SHP77 (cell line): ENCODE measurements at places on chromosomes 16 and 17.

DNA sequence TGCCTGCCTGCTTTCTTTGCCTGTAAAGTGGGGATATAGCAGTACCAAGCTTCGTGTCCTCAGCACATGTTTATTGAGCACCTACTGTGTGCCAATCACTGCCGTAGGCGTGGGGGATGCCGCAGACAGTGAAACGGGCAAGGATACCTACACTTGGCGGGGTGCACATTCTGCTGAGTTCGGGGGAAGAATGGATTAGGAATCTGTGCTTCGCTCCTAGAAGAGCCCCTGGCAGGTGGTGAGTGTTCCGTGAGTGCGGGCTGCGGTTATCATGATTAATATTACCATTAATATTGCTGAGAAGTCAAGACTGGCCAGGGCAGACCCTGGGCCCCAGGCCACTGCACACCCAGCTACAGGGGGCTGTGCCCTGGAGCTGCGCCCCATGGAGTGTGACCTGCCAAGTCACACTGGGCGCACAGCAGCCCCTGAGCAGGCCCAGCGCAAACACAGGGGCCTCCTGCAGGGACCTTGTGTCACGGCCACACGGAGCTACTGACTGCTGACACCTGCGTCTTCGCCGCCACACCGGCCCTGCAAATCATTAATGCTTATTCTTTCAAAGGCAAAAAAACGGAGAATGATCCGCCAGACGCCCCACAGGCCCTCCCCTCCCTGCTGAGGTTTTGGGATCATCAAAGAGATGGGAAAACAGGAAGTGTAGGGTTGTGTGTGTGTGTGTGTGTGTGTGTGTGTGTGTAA, 213.4 kb upstream of the GSE1 start:
- no peak for DNase-seq

DNA sequence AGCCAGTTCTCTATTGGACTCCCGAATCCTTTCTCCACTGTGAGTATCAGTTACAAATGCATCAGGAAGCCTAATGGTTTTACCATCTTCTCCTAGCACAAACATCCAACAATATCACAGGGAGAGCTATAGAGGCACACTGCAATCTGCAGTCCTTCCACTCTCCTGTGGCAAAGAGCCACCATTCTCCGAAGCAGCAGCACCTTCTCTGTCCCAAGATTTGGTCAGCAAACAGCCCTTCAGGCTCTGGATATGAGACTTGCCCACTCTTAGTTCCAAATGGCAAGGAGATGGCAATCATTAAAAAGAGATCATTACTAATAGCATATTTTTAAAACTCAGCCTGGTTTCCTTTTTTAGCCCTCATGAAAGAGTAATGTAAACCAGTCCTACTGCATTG, 223.4 kb downstream of the HS3ST3A1 start:
- no peak for DNase-seq

DNA sequence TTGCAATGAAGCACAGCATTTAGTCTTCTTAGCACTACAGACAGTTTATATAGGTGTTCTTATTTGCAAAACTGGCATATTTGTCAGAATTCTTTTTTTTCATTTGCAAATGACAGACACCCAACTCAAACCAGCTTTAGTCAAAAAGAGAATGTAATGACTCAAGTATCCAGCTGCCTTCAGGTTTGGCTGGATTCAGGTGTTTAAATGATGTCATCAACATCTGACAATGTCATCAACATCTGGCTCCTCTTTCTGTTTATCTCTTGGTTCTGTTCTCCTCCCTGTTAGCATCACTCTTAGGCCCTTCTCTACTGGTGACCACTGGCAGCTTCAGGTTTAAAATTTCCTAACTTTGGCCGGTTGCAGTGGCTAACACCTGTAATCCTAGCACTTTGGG, 18.9 kb downstream of the TMC5 start:
- DNase-seq = no peak

GRCh38 chr16:31010585-31011325, at the start of gene STX1B:
Gene STX1B (minus strand): TSS chr16:31010638. CDS start chr16:31010396, 242 bp downstream.
- DNase-seq = peak; percentile 74

GRCh38 chr17:64736804-64737492, 74.8 kb upstream of the SMURF2 start:
- peak; percentile 1 for DNase-seq

DNA sequence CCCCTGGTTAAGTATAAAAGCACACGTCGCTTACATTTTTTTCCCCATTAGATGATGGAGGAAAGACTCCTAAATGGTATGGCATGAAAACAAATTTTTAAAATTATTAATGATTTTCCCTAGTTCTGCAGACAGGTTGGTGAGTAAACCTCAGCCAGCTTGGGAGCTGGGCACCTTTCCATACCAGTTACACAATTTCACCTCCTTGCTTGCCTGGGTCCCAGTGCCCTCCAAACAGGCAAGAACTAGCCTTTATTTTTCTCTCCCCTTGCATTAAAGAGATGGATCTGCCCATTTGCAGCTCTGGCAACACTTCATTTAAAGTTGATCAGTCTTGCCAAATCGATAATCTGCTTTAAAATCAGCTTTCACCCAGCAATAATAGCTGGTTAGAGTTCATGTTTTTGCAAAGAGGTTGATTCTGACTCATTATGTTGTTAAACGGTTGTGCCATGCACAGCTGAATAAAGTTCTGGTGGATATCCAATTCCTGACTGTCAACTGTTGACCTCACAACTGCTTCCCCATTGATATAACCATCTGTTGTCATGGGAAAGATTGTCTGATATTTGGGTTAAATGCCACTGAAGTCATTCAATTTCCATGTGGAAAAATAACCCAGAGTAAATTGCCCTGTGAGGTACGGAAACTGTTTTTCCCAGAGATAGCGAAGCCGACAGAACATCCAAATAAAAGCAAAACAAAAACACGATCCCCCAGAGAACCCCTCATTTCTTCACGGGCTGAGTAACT, 1.3 kb downstream of the C17orf58 start:
- no peak for DNase-seq

DNA sequence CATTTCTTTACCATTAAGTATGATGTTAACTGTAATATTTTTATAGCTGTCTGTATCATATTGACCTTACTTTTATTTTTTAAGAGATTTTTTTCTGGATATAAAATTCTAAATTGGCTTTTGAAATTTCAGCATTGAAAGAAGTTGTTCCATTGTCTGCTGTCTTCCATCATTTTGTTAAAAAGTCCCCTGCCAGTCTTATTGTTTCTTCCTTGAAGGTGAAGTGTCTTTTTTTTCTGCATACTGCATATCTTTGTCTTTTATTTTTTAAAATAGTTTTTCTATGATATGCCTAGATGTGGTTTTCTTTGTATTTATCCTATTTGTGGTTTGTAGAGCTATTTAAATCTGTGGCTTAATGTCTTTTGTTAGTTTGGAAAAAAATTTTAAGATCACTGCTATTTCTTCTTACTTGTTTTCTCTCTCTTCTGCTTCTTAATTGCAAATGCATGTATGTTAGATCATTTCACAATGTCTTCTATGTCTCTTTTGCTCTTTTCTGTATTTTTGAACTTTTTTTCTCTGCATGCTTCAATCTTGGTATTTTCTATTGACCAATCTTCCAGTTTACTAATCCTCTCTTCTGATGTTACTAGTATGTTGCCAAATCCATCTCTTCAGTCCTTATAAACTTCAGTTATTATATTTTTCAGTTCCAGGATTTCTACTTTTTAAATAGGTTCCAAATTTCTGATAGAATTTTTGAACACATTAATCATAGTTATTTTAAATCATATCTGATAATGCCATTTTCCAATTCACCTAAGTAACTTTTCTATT, 20.2 kb downstream of the IL21R start:
- DNase-seq = no peak
